Activated CD4-positive, alpha-beta T cell treated with anti-CD3 and anti-CD28 coated beads, Interleukin-2, amount 10 ng/mL, durations not matched to agents 7 days and 5 days (primary cell): ENCODE measurements at places on chromosomes 12 and 14. TPM values are rescaled to one million over a fixed set of nuclear protein-coding genes. Genes with fewer than 3 reads are reported as not detected.

- H3K27me3 ChIP-seq, result peaks cover 24% of the 10 kb centered on the region
- DNase-seq, result no peak
- H3K27ac ChIP-seq, result no peak overlapping the region
- peaks cover 23% of the 10 kb centered on the region for H3K4me1 ChIP-seq
Observed at GRCh38 chr14:75292886-75293285, 14.3 kb downstream of the FOS start.

DNA sequence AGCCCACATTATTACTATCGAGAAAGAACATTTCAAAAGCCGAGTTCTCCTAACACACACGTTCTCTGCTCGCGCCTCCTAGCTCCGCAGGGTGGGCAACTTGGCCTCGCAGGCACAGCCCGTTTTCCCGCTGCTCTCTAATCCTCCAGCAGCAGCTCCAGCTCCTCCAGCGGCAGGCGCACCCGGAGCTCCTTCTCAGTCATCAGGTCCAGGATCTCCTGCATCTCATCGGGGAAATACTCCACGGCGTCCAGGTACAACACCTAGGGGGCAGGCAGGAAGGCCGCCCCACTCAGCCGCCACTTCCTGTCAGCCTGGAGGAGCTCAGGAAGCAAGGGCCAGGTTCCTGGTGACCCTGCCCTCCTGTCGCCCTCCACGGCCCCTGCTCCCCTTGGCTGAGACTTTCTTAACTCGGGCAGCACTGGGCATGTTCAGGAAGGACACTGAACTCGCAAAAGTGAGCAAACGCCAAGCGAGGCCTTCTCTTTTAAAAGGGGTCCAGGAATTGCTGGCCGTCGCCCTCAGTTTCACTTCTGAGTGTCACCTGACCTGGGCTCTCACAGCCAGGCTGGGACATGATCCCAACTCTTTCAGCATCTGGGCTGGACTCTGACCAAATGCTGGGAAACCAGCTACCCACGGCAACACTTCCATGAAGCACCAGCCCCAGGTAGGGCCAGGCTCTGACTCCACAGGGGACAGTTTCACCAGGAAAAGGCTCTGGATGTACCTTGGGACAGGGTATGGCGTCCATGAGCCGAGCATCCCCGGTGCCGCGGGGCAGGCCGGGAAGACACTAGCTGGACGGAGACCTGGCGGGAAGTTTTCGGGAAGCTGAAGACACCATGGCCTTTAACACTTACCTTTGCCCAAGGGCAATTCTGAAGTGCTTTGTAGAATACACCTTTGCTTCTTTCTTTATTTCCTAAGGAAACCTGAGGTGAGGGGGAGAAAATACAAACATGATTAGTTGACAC, 22.1 kb downstream of the PSMC1 start:
- H3K36me3 ChIP-seq, result peaks cover 9% of the 10 kb centered on the region
- H3K27me3 ChIP-seq, result no peaks in the 10 kb centered on the region
- DNase-seq, result no peak
- H3K4me3 ChIP-seq, result no peak overlapping the region
- no peak overlapping the region for H3K27ac ChIP-seq
- H3K4me1 ChIP-seq, result peaks cover 17% of the 10 kb centered on the region

The C3AR1 gene
- 5.9 TPM for total RNA-seq

GRCh38 chr12:31206038-31206670, 119.8 kb downstream of the SINHCAF start:
- H3K36me3 ChIP-seq, result no peaks in the 10 kb centered on the region
- peaks cover 14% of the 10 kb centered on the region for H3K27me3 ChIP-seq
- no peak overlapping the region for H3K4me3 ChIP-seq
- peaks cover 11% of the 10 kb centered on the region for H3K4me1 ChIP-seq

The LIN7A gene
- not detected for total RNA-seq

The MAPK1IP1L gene
- total RNA-seq, result 94.3 TPM

The TAS2R42 gene
- not detected for total RNA-seq

The NEUROD4 gene
- total RNA-seq, result not detected

DNA sequence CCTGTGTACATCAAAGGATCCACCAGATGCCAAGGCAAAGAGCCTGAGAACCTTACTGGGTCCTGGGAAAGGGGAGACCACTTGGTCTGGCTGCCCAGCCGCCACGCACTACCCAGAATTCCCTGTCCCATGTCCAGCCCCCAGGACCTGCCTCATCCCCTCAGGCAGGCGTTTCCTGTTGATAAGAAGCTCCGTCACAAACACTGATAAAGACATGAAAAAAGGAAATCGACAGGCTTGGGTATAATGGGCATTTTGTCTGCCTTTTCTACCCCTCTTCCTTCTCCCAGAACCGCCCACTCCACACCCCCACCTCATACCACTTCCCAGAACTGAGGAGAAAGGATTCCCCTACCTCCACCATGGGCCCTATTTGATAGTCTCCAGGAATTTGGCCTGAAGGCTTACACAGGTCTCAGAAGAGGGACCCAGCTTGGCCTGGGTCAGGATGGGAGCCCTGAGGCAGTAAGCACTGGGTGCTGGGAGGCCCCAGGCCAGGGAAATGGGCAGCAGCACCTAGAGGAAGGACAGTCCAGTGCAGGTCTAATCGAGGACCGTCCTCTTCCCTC, 18.8 kb downstream of the ACVRL1 start:
- no peak overlapping the region for H3K4me3 ChIP-seq
- peaks cover 6% of the 10 kb centered on the region for H3K4me1 ChIP-seq
- no peak for DNase-seq
- no peaks in the 10 kb centered on the region for H3K36me3 ChIP-seq
- H3K27ac ChIP-seq, result no peak overlapping the region
- peaks cover 3% of the 10 kb centered on the region for H3K27me3 ChIP-seq

The SLC7A8 gene
- 0.64 TPM for total RNA-seq

The LYZ gene
- not detected for total RNA-seq
